ENCODE measurements at places on chromosomes 7 and 10.
A peak's percentile ranks its signal among the peaks of the same experiment; 100 is the strongest.

GRCh38 chr7:43554423-43554822 lies 28.5 kb upstream of the STK17A start:
- DNase-seq = no peak

GRCh38 chr10:23516530-23516929 lies 77.7 kb downstream of the OTUD1 start:
- peak; percentile 94 for DNase-seq

GRCh38 chr7:101386558-101387231 lies 24.0 kb downstream of the COL26A1 start:
- no peak for DNase-seq

GRCh38 chr10:24822590-24822989 lies 98.9 kb upstream of the ARHGAP21 start:
- no peak for DNase-seq

DNA sequence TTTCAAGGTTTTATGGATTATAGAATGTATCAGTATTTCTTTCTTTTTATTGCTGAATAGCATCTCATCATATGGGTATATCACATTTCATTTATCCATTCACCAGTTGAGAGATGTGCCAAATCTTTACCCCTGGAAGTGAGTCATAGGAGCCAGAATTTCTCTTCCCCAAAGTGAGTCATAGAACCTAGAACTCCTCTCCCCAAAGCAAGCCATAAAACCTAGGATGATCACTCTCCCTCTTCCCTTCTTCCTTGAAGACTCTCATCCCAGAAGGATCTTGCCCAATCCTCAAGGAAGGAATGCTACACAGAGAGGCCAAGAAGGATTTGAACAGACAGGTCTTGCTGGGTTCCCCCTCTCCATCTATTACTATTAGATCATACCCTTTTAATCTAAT lies 199.9 kb downstream of the EVX1 start:
- no peak for DNase-seq

- DNase-seq = peak; percentile 92
Measured at GRCh38 chr10:101840741-101841453, 2.7 kb downstream of the KCNIP2 start.

- DNase-seq = no peak
Measured at GRCh38 chr10:28890121-28890950, 213.0 kb downstream of the BAMBI start.

GRCh38 chr10:78033387-78033636 lies 351 bp upstream of the RPS24 start:
- no peak for DNase-seq

DNA sequence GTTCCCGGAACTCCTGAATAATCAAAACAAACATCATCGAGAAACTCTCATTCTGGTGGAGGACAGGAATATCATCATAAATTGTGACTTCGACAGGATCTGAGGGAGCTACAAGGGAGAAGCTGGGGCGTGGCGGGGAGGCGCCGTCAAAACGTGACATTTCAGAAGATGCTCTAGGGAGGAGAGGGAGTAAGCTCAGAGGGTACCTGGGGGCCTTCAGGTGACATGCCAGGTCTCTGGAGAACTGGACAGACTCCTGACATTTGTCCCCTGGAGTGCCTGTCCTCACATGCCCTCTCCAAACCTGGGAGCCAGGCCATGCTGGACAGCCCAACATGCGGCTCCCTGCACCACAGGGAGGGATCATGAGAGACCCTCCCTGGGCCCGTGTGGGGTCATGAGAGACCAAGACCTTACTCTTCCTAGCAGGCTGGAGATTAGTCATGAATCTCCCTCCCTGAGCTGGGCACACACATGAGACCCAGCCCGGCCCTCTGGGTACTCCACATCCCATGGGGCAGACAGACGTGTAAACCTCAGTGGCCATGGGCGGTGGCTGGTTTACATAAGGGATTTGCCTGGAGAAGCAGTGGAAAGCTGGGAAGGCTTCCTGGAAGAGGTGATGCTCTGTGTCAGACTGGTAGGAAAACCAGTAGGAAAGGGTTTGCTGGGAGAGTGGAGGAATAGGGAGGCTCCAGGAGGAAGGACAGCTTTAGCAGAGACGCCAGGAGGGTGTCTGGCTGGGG lies 81.0 kb downstream of the MYL10 start:
- DNase-seq = no peak

DNA sequence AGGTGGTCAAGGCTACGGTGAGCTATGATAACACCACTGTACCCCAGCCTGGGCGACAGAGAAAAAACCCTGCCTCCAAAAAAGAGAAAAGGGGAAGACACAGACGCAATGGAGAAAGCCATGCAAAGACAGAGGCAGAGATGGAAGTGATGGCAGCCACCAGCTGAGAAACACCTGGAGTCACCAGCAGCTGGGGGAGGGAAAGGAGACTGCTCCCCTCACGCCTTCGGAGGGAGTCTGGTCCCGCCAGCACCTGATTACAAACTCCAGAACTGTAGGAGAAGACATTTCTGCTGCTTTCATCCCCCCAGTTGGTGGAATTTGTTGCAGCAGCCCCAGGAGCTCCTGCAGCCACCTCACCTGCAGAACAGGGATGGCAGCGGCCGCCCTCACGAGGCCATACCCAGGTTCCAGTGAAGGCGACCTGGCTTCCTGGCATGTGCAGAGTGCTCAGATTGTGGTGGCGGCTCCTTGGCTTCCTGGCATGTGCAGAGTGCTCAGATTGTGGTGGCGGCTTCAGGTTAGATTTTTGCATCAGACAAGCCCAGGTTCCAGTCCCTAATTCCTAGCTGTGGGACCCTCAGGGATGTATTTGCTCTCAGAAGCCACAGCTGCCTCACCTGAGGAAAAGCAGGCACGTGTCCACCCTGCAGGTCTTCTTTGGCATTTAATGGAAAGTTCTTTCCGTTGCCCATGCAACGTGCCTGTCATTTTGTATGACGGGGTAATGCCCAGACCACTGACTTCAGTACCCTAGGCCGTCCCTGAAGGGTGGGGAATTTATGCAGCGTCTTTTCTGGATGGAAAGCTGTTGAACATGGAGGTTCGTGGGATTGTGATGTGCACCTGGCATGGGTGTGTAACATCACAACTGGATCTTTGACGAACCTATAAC lies 182.9 kb downstream of the EBF3 start:
- DNase-seq = no peak

DNA sequence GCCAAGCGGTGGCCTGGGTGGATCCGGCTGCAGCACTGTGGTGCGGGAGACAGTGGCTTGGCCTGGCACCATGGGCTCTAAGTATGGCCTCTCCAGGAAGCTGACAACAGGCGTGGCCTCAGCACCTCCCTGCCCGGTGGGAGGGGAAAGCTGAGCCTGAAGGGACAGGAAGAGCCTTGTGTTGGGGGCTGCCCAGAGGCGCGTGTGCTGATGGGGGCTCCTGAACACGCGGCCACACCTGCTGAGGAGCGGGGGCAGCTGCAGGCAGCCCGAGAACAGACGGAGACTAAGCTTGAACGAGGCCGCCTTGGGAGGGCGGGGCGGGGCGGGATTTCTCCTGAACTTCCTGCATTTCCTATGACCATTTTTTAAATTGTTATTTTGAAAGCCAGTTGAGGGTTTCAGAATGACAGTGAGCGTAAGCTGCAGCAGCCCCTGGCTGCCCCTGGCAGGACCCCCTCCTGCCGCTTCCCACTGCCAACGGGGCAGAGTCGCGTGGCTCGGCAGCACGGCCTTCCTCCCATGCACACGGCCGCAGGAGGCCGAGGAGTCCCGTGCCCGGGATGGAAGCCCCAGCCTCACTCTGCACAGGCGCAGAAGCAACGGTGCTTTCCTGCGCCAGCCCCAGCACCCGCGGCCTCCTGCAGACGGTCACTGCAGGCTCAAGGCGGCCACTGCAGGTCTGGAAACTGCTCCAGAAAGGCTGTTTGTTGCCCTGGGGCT lies 43.2 kb downstream of the DPYSL4 start:
- DNase-seq = no peak
